Activated CD4-positive, alpha-beta T cell treated with anti-CD3 and anti-CD28 coated beads, Interleukin-2, amount 10 ng/mL, durations not matched to agents 7 days and 5 days (primary cell): ENCODE measurements at places on chromosomes 2 and 18. TPM values are rescaled to one million over a fixed set of nuclear protein-coding genes. Genes with fewer than 3 reads are reported as not detected.

DYSF gene
- total RNA-seq = 0.12 TPM

STARD6 gene
- total RNA-seq = not detected

CNTNAP5 gene
- not detected for total RNA-seq

CFAP221 gene
- not detected for total RNA-seq

DTYMK gene
- 79.7 TPM for total RNA-seq

ADD2 gene
- 16.8 TPM for total RNA-seq

- DNase-seq = no peak
- no peak overlapping the region for H3K4me3 ChIP-seq
- no peaks in the 10 kb centered on the region for H3K27me3 ChIP-seq
- no peaks in the 10 kb centered on the region for H3K36me3 ChIP-seq
Observed at GRCh38 chr2:179302764-179303571, 38.3 kb upstream of the SESTD1 start.

DNA sequence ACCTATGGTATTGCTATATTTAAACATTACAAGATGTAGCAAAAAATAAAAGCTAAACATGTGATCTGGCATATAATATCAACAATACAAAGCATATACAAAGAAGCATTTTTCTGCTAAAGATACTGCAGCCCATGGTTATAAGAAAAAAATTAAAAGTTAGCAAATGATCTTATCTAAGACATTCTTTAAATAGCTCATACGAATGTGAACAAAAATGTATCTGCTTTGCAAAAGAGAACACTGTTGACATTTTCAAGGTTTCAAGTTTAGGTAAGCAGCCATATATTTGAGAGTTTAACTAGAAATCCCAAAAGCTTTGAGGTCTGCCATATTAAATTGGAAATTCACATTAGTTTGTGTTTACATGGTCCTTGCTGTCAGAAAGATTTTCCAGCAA, 301.0 kb upstream of the SLC39A10 start:
- H3K4me3 ChIP-seq = no peak overlapping the region
- peaks cover 2% of the 10 kb centered on the region for H3K36me3 ChIP-seq
- DNase-seq = no peak
- peaks cover 12% of the 10 kb centered on the region for H3K4me1 ChIP-seq
- H3K27me3 ChIP-seq = no peaks in the 10 kb centered on the region

DNA sequence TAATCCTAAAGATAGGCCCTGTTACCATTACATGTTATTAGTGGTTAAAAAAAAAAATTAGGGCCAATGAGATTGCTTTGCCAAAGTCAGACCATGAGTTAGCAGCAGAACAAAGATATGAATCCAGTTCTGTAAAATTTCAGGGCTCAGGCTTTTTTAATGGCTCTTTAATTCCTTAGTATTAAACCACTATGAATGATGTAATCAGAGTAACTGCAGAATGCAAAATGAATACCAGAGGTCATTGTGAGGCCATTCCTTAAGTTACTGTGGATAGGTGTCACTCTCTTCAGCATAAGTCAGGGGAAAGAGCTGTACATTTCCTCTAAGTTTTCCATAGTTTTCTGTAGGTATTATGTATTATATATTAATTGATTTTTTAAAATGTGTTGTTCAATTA, 42.2 kb upstream of the TBR1 start:
- DNase-seq = no peak
- no peaks in the 10 kb centered on the region for H3K27me3 ChIP-seq
- H3K4me3 ChIP-seq = no peak overlapping the region
- no peaks in the 10 kb centered on the region for H3K4me1 ChIP-seq
- peaks cover 24% of the 10 kb centered on the region for H3K36me3 ChIP-seq
- H3K27ac ChIP-seq = no peak overlapping the region

GRCh38 chr2:186693446-186693832, 421 bp upstream of the FAM171B start:
- peaks cover 43% of the 10 kb centered on the region for H3K27me3 ChIP-seq
- H3K36me3 ChIP-seq = no peaks in the 10 kb centered on the region
- peak overlapping the region; percentile 19 for H3K4me3 ChIP-seq
- no peak overlapping the region for H3K27ac ChIP-seq
- H3K4me1 ChIP-seq = peaks cover 9% of the 10 kb centered on the region
